Fibroblast of villous mesenchyme (primary cell): ENCODE measurements at places on chromosomes 7 and 10. TPM values are rescaled to one million over a fixed set of nuclear protein-coding genes. Genes with fewer than 3 reads are reported as not detected.

Gene RELN
- total RNA-seq = under 0.01 and 0.97 TPM in 2 replicates

Gene SSC4D
- 0.43 and 0.64 TPM in 2 replicates for total RNA-seq

Gene TYW1B
- 2.2 and 2.3 TPM in 2 replicates for total RNA-seq

Gene FKBP6
- not detected in 2 replicates for total RNA-seq

Gene MYH16
- not detected in 2 replicates for total RNA-seq

Gene OR2A7
- under 0.01 and 0.32 TPM in 2 replicates for total RNA-seq

Gene MSS51
- 1.3 TPM in 2 replicates for total RNA-seq

Gene SLC26A5
- total RNA-seq = not detected in 2 replicates

DNA sequence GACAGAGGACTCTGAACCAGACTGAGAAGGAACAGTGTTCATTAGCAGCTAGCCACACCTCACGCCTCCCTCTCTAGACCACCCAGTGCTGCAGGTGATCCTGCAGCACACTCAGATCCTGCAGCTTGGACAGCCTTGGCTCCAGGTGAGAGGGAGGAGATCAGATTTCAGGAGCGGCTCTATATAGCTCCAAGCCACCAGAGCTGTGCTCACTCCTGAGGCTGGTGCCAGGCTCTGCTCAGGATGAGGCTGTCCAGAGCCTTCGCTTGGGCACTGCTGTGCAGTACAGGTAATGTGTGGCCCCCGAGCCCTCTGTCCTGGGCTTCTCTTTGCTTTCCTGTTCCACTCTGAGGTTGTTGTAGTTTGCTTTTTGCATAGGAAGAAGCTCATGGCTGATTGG lies 42.4 kb downstream of the C10orf120 start:
- DNase-seq = no peak

- no peak for DNase-seq
Observed at GRCh38 chr7:141949451-141949850, 2.7 kb upstream of the CLEC5A start.

GRCh38 chr7:152602962-152603361 lies 73.0 kb downstream of the XRCC2 start:
- DNase-seq = peak; percentile 11

DNA sequence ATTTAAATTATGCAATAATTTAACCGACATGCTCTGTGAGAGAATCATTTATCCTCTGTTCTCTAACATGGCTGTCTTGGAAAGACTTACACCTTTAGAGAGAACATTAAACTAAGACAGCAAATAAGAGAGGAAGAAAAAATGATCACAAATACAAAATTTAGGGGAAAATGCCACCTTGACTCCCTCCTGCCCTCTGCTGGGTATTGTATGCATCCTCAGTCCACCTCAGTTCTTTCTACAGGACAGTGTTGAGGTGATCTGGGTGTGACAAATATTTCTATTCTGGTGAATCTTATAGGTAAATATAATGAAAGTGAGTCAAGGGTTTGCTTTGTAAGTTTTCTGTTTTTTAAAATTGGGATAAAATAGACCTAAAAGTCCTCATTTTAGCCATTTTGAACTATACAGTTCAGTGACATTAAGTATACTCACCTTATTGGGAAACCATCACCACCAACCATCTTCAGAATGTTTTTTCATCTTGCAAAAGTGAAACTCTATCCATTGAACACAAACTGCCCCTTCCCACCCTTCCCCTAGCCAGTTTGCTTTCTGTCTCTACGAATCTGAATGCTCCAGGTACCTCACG lies 61.5 kb upstream of the ELMO1 start:
- DNase-seq = no peak

- peak; percentile 38 for DNase-seq
Observed at GRCh38 chr10:90652519-90652918, 205.3 kb downstream of the HTR7 start.

DNA sequence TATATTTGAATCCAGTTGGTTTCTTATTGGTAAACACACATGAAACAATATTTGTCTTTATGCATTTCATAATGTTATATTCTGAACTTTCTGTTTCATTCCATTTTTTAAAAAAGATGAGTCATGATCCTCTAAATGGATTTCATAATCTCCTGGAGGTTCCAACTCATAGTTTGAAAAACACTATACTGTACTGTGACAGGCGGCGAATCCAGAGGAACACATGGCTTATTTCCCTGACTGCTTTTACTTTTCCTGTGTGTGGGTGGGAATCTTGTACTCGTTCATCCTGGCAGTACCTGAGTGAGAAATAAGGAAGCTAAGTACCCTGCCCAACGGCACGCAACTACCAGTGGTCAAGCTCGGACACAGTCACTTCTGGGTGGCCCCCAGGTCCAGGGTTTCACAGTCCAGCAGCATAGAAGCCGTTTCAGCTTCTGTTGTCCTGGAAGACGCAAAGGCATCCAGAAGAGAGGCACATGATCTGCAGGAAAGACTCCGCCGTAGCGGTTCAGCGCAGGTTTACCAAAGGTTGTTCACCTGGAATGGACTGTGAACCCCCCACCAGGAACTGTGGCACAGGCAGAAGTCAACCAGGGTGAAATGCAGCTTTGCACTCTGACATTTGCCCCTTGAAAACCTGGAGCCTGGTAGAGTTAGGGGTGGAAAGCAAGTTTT lies 117.7 kb downstream of the CCNY start:
- DNase-seq = peak; percentile 78

- no peak for DNase-seq
Observed at GRCh38 chr10:86703176-86703575, 34.9 kb downstream of the LDB3 start.

DNA sequence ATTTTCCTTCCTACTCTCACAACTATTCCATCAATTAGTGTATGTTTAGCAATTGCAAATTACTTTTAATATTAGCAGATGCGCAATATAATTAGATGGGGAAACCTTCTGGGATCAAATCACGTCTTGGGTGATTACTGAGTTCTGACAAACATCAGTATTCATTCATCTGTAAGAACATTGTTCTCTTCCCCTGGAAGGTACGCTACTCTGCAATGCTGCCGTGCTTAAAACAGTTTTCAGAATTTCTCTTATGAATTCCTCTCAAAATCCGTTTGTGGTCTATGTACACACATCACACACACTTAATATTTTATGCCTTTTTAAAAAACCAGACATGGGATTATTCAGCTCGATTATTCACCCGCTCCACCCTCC lies 237.5 kb upstream of the NEBL start:
- no peak for DNase-seq

DNA sequence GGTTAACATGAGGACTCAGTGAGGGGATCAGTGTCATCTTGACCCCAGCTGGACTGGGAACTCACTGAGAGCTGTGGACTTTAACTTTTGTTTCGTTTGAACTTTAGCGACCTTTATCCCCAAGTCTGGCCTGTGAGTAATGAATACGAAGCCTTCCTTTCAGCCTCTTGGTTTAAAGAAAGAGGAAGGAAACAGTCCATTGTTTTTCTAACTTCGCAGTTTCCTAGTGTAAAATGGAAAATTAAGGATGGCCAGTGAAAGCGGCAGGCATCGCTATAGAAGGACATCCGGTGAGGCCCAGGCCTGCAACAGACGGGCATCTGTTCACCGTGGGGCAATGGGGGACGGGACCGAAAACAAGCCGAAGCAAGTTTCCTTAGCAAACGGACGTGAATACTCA lies 44.1 kb upstream of the ADO start:
- no peak for DNase-seq

DNA sequence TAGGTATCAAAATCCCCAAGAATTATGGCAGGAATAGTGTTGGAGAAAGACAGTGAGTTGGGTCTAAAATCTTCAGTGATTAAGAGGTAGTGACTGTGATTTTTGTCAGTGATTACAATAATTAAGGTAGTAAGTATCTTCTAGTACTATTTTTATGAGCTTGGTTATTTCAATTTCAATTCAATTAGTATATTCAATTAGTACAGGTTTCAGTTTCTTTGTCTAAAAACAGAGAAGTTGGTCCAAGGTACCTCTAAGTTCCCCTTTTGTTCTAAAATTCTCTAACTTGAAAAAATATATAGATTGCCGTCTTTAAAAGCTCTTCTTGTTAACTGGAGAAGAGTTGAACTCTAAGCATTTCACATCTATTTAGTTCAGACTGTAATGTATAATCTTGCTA lies 82.9 kb downstream of the OTUD1 start:
- DNase-seq = no peak

DNA sequence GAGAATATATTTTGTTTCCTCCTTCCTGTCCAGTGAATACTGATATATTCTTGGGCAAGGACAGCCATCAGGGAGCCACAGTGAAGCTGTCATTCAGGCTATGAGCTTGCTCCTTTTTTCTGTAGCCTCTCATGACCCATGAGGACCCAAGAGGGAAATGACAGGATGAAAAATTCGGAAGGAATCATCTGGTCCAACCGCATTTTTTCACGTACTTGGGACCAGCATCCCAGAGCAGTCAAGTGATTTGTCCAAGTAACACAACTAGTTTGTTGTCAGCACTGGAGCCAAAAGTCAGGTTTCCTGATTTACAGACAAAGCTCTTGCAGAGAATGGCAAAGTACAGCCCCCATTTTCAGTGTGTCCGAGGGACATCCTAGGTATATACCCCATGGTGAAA lies 47.2 kb upstream of the AGBL3 start:
- DNase-seq = no peak

DNA sequence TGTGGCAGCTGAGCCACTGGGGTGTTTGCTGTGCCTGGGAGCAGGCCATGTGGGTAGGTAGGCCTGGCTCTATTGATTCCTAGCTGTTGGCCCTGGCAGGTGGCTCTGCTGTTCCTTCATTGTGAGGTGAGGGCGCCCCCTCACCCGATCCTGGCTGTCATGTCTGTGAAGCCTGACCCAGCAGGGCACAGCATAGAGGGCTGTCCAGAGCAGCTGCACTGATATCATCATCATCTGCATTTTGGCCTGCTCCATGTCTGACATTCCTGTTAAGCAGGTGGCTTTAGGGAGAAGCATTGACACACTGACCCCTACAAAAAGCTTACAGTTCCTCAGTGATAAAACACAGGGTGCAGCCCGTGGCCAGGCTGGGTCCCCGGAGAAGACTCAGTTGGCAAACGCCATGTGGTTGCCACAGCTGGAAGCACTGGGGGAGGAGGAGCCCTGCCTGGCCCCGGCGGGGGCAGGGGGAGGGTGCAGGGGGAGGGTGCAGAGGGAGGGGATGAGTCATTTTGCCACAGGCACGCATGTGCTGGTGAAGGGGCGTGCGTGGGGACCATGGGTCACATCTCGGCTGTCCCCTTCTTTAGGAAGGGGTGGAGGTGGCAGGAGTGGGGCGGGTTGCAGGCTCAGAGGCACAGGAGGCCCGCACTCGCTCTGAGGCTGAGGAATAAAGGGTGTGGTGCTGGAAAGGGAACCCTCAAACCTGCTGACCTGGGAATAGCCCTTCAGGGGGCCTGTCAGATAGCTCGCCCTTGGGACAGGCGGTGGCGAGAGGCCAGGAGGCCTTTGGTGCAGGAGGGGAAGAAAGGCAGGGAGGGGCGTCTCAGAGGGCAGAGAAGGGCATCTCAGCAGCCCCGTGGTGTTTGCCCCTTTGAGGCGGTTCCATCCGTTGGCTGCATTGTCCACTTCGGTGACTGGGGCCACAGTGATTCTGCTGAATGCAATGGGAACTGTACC lies 31.6 kb downstream of the IKZF1 start:
- no peak for DNase-seq

GRCh38 chr7:40717242-40717641 lies 582.4 kb downstream of the SUGCT start:
- peak; percentile 89 for DNase-seq

DNA sequence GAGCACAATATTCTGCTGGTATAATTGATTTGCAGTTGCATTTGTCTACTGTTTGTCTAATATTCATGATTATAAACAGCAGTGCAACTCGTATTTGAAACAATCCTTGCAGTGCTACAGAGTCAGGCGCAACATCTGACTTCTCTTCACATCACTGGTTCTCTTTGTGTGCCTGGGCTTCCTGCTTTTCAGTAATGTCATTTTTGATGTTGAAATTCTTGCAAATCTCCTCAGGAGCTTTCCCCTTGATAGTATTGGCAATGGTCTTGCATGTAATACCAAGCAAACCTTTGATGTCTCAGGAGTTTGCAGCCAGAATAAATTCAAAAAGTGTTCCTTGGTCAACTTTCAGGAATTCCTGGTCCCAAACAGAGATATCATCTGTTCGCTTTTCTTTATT lies 20.2 kb downstream of the HPS6 start:
- no peak for DNase-seq

GRCh38 chr7:18064242-18064838 lies 36.7 kb upstream of the PRPS1L1 start:
- DNase-seq = peak; percentile 12

DNA sequence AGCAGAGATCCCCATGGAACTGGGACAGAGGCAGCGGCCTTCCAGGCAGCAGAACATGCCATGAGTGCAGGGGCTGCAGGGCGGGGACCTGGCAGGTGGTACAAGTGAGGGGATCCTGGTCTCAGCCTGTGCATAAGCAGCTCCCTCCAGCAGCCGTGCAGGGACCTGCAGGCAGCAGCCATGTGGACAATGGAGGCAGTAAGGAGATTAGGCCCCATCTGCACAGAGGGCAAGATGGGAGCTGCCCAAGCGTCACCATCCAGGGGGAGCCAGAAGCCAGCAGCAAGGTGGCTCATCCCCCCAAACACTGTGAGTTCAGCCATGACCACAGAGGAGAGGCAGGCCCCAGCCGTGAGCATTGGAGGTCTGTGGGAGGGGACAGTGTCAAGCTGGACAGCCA lies 3.1 kb downstream of the DDC start:
- DNase-seq = no peak

- peak; percentile 77 for DNase-seq
Observed at GRCh38 chr7:74269757-74270277, 15.6 kb upstream of the RFC2 start.
